Germinal center (tissue), 1 donor: ENCODE measurements at places on chromosomes 7 and 10.

DNA sequence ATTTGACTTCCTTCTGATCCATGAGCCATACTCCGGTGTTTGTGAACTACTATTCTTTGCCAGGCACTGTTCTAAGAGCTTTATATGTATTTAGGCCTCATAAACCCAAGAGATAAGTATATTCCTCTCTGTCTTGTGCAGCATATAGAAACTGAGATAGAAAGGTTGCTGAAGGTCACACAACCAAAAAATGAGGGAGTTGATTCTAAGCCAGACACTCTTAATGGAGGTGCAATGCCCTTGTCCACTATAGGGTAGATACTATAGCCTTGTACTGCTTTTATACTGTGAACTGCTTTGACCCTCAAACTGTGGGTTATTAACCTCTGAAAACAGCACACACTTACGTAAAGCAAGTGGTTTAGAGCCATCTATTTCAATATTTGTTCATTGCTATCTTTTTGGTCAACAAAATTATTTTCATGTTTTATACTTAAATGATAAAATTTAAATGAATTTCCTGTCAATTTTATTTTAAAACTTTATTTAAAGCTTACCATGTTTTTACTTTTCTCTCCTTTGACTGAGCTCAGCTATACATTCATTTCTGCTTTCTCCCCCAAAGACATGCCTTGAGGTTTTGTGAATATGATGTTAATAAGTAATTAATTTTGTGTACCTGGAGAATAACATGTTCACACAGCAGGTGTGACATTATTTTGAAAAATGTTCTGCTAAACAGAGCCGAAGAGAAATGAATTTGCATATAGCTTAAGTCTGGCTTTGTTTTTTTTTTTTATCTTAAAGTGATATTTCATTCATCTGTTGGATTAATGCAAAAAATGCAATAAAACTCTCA is 687.3 kb downstream of the DNAJB9 start:
- DNase-seq = no peak

DNA sequence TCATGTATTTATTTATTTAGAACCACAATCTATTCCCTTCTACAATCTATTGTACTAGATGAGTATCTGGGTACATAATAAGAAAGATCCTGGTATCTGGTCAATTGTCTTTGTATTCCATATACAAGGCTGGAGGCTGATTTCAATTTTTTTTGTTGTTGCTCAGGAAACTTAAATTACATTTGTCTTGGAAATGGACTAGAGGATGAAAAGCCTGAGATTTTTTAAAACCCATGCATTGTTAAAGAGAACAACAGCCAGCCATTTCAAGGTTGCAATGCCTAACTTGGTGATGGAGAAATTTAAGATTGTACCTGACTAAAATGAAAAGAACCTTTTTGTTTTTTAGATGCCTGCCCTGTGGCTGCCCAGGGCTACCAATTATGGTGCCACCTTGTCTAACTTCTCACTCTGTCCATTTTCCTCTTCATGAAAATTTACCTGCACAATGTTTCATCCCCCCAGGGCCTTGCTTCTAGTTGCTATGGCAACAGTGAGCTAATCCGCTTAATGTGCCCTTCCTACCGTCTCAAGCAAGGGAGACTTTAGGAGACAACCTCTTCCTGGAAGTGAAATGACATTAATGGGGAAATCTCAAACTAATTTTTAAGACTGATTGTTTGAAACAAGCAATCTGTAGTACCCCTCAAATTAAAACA is 203.7 kb upstream of the PHYHIPL start:
- no peak for DNase-seq

DNA sequence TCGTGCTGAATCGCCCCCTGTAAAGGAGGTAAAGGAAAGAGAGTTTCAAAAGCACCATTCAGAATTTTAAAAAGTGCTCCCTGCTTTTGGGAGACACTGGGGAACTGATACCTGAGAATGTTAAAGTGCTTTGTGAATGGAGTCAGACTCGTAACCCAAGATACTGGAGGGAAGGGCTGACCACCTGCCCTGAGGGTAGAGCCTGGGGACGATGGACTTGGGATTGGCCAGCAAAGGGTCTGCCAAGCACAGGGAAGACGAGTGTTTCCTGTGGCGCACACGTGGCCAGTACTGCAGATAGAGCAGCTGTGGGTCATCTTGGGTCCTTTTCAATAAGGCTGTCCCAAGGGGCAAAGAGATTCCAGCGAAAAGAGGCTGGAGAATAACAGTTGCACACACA is 1284.1 kb upstream of the AUTS2 start:
- no peak for DNase-seq

GRCh38 chr10:94963901-94964300 is 25.4 kb downstream of the CYP2C9 start:
- no peak for DNase-seq

GRCh38 chr10:34644224-34644623 is 170.9 kb downstream of the PARD3 start:
- DNase-seq = no peak
